Right cardiac atrium (tissue), 5 donors: ENCODE measurements at places on chromosomes 12 and 14. TPM values are rescaled to one million over a fixed set of nuclear protein-coding genes. Genes with fewer than 3 reads are reported as not detected.

ACRBP gene
- 0.50 TPM for polyA plus RNA-seq

JAG2 gene
- polyA plus RNA-seq, result 17.8 TPM

GPR137C gene
- polyA plus RNA-seq, result 0.68 TPM

ETFBKMT gene
- polyA plus RNA-seq, result 3.9 TPM

RND1 gene
- 2.6 TPM for polyA plus RNA-seq

VWF gene
- polyA plus RNA-seq, result 181 TPM

LMNTD1 gene
- polyA plus RNA-seq, result not detected

INHBC gene
- polyA plus RNA-seq, result not detected

TCTN1 gene
- polyA plus RNA-seq, result 33.7 TPM

ZNF384 gene
- polyA plus RNA-seq, result 23.5 TPM

KRT86 gene
- polyA plus RNA-seq, result not detected

L2HGDH gene
- polyA plus RNA-seq, result 4.4 TPM

RALGAPA1 gene
- polyA plus RNA-seq, result 11.6 TPM

IL31 gene
- polyA plus RNA-seq, result not detected

CLEC1A gene
- polyA plus RNA-seq, result 3.5 TPM

KIF5A gene
- polyA plus RNA-seq, result 0.20 TPM

HECTD1 gene
- 67.3 TPM for polyA plus RNA-seq

KLRB1 gene
- 0.18 TPM for polyA plus RNA-seq

ZNF268 gene
- 2.9 TPM for polyA plus RNA-seq

GPD1 gene
- polyA plus RNA-seq, result 24.6 TPM

NTF3 gene
- 1.7 TPM for polyA plus RNA-seq

KRT6C gene
- polyA plus RNA-seq, result not detected

TBC1D30 gene
- 0.57 TPM for polyA plus RNA-seq

SYNDIG1L gene
- polyA plus RNA-seq, result 0.07 TPM

BHLHE41 gene
- polyA plus RNA-seq, result 9.1 TPM

ERP27 gene
- 0.32 TPM for polyA plus RNA-seq

BATF gene
- polyA plus RNA-seq, result 0.91 TPM

KRT8 gene
- polyA plus RNA-seq, result 282 TPM

VPS37B gene
- 21.1 TPM for polyA plus RNA-seq

TSPAN8 gene
- 5.5 TPM for polyA plus RNA-seq

SLC15A4 gene
- 15.8 TPM for polyA plus RNA-seq

THTPA gene
- 22.9 TPM for polyA plus RNA-seq

SRRM4 gene
- polyA plus RNA-seq, result 0.38 TPM

KRT7 gene
- 0.16 TPM for polyA plus RNA-seq

MYL2 gene
- polyA plus RNA-seq, result 435 TPM

LRRC10 gene
- 22.0 TPM for polyA plus RNA-seq

KLHDC1 gene
- 5.3 TPM for polyA plus RNA-seq

RNU4-1 gene
- polyA plus RNA-seq, result not detected

CCDC59 gene
- 45.1 TPM for polyA plus RNA-seq

FGF23 gene
- 0.68 TPM for polyA plus RNA-seq

ZFHX2 gene
- polyA plus RNA-seq, result 0.50 TPM
